ENCODE measurements at places on chromosomes 5 and 9. TPM values are rescaled to one million over a fixed set of nuclear protein-coding genes. Genes with fewer than 3 reads are reported as not detected.
A peak's percentile ranks its signal among the peaks of the same experiment; 100 is the strongest.

DNA sequence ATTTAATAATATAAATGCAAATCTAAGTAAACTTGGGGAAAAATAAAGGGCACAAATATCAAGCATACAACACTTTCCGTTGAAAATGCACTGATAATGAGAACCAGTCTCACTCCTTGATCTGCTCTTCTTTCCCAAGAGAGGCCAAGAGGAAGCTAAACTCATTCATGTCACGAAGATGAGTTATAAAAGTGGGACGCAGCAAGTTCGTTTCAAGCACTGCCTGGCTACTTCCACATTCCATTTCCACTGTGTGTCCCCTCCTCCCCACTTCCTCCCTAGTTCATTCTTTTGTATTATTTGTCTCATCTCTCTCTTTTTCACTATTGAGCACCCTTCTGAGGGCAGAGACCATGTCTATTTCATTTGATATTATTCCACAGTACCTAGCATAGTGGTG is 158.1 kb downstream of the SLC24A2 start:
- DNase-seq: no peak

GRCh38 chr5:80977764-80978163 is 17.6 kb downstream of the RASGRF2 start:
- no peak for DNase-seq

Gene PMPCA
- total RNA-seq: 60.9 TPM

DNA sequence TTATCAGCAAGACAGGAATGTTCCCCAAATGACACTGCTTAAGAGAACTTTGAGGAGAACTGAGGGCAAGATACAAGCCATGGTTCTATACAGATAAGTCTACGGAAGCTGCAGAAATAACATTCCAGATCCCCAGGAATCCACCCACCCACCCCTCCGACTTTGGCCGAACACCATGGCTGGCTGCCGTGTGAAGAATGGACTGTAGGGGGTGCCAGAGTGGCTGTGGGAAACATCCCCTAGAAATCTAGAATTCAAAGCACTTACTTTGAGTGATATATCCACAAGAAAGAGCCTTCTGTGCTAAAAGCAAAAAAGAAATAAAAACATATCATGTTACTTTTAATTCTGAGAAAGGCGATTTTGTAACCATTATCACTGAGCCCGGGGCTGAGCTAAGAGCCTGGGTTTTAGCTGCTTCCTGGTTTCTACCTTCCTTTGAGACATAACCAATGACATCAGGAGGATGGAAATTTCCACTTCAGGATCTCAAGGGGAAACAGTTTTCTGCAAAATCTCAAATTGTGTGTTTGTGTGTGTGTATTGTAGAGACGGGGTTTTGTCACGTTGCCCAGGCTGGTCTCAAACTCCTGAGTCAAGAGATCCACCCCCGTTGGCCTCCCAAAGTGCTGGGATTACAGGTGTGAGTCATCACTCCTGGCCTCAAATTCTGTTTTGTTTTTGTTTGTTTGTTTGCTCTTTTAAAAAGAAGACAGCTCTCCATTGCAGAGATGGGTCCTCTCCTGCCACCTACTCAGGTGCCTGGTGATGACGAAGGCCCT is 36.4 kb downstream of the GGTA1 start:
- no peak for DNase-seq

Gene CD74
- 12.7 TPM for total RNA-seq

Gene PCDHB14
- 0.80 TPM for total RNA-seq

DNA sequence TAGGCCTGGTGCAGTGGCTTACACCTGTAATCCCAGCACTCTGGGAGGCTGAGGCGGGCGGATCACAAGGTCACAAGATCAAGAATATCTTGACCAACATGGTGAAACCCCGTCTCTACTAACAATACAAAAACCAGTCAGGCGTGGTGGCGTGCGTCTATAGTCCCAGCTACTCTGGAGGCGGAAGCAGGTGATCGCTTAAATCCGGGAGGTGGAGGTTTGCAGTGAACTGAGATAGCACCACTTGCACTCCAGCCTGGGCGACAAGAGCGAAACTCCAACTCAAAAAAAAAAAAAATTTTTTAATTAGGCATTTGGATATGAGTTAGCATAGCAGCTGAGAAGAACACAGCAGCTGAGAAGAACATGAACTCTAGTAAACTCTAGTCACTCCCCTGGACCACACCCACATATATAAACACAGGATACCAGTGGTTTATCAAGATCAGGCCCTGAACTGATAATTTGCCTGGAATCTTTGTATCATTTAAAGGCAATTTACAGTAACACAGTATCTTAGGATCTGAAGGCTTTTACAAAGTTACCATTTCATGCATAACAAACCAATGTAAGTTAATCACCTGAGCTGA is 4.6 kb upstream of the UGCG start:
- DNase-seq: no peak

Gene NOXA1
- 3.7 TPM for total RNA-seq

GRCh38 chr9:131837316-131837715 is 97.4 kb upstream of the RAPGEF1 start:
- DNase-seq: no peak

Gene PCDHGA11
- 0.39 TPM for total RNA-seq

DNA sequence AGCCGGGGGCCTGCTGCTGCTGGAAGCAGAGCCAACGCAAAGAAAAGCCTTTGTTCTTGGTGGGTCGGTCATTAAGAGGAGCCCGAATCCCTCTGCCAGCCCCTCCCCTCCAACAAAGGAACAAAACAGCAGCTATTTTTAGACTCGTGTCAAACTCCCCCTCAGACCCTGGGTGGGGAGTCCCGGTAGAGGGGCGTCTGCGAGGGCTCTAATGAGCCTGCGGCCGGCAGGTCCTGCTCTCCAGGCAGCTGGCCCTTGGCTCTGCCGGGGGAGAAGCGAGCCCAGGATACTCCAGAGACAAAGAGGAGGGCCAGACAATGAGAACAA is 114.0 kb downstream of the LHX2 start:
- DNase-seq: no peak

DNA sequence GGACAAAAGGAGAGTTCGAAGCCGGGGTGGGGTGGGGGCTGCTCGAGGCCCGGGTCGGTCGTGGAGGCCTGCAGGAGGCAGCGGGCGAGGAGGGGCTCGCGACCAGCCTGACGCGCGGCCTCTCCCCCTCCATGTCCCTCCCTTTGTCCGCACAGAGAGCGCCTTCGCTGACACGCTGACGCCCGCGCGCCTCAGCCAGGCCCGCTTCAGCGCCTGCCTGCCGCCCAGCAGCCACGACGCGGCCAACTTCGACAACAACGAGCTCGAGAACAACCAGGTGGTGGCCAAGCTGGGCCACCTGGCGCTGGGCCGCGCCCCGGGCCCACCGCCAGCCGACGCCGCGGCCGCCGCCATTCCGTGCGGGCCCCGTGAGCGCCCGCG is 42.2 kb downstream of the NEURL1B start:
- no peak for DNase-seq

Gene SPOCK1
- 15.6 TPM for total RNA-seq

- DNase-seq: no peak
These were observed 10.9 kb upstream of the HDHD3 start for GRCh38 chr9:113387560-113388230.

Gene PLAC8L1
- total RNA-seq: 0.49 TPM

- DNase-seq: no peak
These were observed 72.0 kb downstream of the NUP214 start for GRCh38 chr9:131197160-131197911.

GRCh38 chr5:74122175-74122574 is 496.2 kb downstream of the ARHGEF28 start:
- DNase-seq: no peak

DNA sequence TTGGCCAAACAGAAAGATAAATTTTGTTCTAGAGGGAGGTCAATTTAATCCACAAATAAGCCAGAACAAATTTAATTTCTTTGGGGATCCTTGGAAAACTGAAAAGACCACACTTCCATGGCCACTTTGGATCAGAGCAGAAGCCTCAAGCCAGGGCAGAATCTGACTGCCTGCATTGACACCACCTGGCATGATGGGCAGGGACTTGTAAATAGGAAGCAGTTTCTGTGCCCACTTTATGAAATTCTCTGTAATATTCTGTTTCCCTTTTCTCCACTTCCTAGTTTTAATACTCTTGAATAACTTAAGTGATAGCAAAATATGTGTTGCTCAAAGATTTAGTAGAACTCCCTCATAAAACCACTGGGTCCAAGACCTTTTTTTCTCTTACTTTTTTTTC is 6.7 kb upstream of the TMEM252 start:
- no peak for DNase-seq

DNA sequence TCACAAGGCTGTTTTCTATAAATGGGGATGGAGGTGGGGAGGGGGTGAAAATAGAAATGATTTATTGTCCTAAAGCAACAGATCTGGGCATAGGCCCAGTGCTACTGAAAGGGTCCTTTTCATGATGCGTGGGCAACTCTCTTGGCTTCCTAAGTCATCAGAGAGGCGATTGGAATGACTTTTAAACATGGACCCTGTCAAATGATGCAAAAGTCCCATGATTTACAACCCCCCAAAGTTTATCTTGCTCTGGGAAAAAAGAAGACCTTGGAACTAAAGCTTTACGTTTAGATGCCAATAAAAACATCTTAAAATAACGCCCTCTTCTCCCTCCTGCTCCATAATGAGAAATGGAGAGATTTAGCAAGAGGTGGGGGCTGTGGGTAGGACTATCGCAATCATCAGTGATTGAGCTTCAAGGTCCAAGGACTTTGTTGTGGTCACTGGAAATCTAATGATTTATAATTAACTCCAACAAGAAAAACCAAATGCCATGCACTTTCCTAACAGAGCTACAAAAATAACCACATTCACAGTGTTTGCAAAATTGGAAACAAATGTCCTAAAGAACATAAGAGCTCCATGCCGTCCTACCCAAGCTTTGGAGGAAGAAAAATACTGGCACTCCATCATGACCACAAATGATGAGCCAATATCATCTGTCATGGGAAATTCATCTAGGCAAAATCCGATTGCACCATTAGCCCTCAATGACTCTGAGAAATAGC is 167.5 kb upstream of the CLINT1 start:
- no peak for DNase-seq

Gene FAM169A
- total RNA-seq: 23.1 TPM

DNA sequence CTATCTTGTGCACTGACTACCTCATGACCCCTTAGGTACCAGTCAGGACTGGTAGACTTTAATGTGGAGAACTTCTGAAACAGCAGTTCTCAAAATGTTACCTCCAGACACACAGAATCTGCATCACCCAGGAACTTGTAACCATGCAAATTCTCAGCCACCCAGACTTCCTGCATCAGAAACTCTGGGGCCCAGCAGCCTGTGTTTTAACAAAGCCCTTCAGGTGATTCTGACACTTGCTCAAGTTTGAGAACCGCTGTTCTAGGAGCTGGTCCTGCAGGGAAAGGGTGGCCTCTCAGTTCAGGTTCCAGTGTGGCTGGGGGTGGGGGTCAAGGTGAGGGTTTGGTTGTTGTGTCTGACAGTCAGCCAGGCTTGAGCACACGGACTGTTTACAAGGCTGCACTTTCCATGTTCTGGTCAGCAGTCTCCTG is 28.4 kb downstream of the ZFP62 start:
- DNase-seq: no peak

GRCh38 chr5:78405829-78406750 is 45.7 kb downstream of the SCAMP1 start:
- peak; percentile 41 for DNase-seq

DNA sequence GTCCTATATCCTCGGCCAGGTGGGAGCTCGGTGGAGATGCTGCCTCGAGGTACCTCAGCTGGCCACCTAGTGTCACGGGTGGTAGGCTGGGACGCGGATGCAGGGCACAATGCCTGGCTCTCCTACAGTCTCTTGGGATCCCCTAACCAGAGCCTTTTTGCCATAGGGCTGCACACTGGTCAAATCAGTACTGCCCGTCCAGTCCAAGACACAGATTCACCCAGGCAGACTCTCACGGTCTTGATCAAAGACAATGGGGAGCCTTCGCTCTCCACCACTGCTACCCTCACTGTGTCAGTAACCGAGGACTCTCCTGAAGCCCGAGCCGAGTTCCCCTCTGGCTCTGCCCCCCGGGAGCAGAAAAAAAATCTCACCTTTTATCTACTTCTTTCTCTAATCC is 2.0 kb downstream of the PCDHGC3 start:
- DNase-seq: no peak

- peak; percentile 4 for DNase-seq
These were observed 455.1 kb downstream of the EFNA5 start for GRCh38 chr5:107215611-107216010.

DNA sequence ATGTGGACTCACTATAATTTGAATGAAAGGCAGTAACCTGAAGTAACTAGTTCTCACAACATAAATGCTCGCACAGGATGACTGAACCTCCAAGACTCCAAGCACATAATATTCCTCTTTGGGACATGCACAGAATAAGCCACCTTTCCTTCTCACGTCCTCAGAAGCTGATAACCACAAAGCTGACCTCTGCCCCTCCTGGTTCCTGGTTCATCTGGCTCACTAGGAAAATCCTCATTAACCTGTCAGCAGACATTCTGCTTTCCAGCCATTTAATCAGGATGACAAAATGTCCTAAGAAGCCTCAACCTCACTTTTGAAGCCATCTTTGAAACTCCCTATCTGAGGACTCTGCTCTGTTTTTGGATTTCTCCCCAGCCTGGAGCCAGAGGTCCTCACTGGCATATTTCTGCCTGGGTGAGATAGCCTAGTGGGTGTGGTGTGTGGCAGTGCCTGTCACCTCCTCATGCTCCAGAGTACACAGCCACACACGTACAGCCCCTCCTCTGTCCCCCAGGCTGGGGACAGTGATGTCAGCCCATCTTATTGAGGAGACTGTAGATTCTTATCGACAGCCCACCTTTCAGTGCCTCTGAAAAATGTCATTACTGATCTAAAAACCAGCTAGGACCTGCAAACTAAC is 10.3 kb downstream of the ANKH start:
- DNase-seq: no peak

Gene EEIG1
- total RNA-seq: 361 TPM

All from Panc1 (cell line).